ENCODE measurements at places on chromosomes 4 and X.

GRCh38 chrX:2608638-2609430 lies 82.3 kb upstream of the CD99 start:
- peak; percentile 80 for DNase-seq

DNA sequence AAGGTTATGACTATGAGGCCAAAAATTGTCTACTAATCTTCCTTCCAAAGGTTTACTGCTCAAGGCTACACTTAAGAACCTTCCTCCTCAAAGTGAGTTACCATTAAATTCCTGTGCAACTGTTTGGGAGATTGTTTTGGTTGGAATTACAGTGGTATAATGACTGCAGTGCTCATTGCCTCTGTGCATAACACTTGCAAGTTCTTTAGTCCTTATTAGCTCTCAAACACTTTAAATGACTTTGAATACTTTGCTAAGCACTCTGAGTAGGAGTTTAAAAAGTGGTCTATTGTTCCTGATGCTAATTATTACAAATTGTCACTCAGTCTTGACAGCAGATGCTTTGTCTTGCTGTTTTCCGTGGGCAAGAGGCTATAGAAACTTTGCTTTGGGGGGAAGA lies 422.8 kb upstream of the PABPC4L start:
- DNase-seq: no peak

DNA sequence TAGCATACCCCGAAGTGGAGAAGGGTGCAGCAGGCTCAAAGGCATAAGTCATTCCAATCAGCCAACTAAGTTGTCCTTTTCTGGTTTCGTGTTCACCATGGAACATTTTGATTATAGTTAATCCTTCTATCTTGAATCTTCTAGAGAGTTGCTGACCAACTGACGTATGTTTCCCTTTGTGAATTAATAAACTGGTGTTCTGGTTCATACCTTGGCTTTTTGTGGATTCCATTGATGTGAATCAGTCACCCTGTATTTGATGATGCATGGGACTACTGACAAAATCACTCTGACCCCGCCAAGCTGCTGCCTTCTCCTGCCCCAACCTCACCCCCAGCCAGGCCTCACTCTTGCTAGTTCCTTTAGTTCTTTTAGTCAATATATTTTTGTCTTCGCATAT lies 32.7 kb downstream of the F9 start:
- no peak for DNase-seq

DNA sequence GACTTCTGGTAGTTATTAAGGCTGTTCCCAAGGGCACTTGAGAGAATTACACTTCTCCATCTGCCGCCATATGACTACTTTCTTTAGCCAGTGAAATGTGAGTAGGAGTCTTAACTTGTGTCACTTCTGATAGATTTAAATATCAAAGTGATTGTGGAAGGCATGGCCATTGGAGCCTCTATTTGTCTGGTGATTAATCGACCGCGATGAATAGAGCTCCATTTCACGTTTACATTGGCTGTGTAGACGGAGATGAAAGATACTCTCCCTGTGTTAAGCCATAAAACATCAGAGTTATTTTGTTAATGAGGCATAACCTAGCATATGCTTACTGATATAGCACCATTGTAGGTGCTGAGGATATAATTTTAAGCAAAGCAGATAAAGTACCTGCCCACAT lies 852.4 kb downstream of the CCSER1 start:
- no peak for DNase-seq

Measured in progenitor cell of endocrine pancreas (in vitro differentiated cells).